Left cardiac atrium (tissue), 4 donors: ENCODE measurements at places on chromosomes 11 and 22. TPM values are rescaled to one million over a fixed set of nuclear protein-coding genes. Genes with fewer than 3 reads are reported as not detected.

GRCh38 chr11:118988280-118988679 is 9.7 kb upstream of the CENATAC start:
- no peak for DNase-seq

- DNase-seq = no peak
Measured at GRCh38 chr22:40050258-40050657, 55.5 kb downstream of the FAM83F start.

DNA sequence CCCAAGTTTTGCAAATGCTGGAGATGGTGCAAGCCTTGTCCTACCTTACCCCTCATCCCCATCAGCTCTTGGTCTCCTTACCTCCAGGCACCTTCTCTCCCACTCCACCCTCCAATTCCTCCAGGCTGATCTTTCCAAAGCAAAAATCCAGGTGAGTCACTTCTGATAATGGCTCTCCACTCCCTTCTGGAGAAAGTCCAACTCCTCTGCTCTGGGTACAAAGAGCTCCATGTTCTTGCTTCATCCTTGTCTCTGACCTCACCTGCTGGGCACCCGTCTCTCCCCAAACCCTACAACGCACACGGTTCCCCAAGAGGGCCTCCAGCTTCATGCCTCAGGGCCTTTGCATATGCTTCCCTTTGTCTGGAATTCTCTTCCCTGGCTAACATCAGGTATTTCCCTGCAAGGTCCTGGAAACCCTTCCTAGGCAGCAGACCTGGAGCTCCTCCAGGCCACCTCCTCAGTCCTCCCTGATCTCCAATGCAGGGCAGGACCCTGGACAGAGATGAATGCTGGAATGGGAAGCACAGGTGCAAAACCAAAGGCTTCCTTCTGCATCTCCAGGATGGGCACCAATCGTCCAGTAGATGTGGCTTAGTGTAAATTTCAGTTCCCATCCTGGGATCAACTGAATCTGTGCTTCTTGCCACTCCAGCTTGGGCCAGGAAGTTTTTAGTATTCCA is 22.7 kb downstream of the IFT27 start:
- no peak for DNase-seq

DNA sequence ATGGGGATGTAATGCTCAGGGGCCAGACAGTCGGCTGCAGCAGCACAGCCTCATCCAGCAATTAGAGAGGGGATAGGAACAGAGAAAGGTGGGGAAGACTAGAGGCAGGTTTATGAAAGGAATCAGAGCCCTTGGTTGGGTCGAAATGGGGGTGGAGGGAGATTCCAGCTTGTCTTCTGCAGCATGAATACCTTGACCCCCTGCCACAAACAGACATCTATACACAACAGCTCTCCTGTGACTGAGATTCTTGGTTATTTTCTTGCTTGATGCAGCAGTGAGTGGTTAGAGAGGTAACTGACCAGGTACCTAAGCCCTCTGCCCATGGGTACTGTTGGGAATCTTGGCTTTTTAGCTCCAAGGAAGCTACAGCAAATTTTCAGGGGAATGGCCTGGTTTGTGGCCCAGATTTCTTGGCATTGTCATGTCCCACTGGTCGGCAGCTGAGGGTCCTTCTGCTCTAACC is at the start of gene TRIM49D1:
Gene TRIM49D1, minus strand, starts transcription at position 51 of the 466 bp plus-strand sequence. CDS start 4,535 bp downstream, outside the sequence.
- DNase-seq = no peak

Gene RIMBP3C
- 0.21 TPM for total RNA-seq

Gene PLEKHA7
- total RNA-seq = 31.1 TPM

Gene CALCB
- not detected for total RNA-seq
